ENCODE measurements at places on chromosomes 6 and 20.

DNA sequence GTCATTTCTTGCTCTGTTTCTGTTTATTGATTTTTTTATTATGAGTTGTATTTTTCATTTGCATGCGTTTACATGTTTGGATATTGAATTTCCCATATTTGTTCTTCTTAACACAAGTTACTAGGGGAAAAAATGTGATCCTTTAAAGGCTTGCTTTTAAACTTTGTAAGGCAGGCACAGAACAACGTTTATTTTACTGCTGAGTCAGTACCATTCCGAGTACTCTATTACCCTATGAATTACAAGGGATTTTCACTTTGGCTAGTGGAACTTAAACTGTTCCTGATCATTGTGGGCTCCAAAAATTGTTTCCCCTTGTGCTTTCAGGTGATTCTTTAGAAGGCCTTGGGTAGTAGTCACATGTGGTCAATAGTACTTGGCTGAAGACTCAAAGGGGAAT, 28.5 kb downstream of the FAM162B start:
- DNase-seq: no peak

DNA sequence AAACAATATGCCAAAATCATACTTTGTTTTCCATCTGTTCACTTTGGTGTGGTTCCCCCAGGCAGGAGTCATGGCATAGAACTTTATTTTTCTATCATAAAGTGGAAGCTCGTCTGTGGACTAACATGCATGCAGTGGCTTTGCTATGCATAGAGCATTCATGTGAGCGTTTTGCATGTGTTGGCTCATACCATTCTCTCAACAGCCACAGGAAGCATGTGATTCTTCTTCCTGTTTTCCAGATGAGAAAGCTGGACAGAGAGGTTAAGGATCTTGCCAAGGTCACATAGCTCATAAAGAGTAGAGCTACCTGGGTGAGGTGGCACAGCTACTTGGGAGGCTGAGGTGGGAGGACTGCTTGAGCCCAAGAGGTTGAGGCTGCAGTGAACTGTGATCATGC, 123.4 kb upstream of the HDGFL1 start:
- no peak for DNase-seq

GRCh38 chr20:46541229-46541935, 9.1 kb downstream of the OCSTAMP start:
- DNase-seq: no peak

GRCh38 chr20:34388000-34388399, 24.9 kb downstream of the ITCH start:
- DNase-seq: no peak

GRCh38 chr6:125586074-125586473, 163.4 kb upstream of the HEY2 start:
- DNase-seq: no peak
